ENCODE measurements at places on chromosomes 2 and 18.

DNA sequence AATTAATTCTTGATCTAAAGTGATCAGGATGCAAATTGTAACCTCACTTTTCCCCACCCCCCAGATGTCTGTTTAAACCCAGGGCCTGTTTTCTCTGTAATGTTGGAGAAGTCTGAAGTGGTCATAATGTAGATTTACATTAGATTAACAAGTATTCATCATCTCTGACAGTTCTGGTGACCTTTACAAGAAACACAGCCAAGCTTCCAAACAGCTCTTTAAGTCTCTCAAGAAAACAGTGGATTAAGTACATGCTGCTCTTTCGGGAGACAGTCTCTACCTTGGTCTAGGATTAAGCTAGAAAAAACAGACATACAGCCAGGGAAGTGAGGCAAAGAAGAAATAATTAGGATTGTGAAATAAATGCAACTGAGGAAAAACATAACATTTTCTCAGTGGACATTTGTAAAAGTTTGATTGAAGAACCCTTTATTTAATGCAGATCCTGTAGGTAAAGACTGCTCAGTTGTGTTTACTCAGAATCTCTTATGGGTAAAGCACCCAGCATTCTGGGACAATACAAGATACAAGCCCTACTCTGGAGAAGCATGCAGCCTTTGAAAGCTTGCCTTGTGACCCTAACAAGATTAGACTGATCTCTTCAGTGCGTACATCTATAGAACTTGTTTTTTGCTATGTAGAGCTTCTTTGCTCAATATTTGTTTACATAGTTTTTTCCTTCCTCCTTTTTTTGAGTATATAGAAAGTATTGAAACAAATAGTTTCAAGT lies 203.9 kb downstream of the PHLPP1 start:
- H3K27me3 ChIP-seq: no peaks in the 10 kb centered on the region
- no peak overlapping the region for H3K27ac ChIP-seq
- no peaks in the 10 kb centered on the region for H3K36me3 ChIP-seq
- DNase-seq: no peak
- no peaks in the 10 kb centered on the region for H3K4me1 ChIP-seq
- no peak overlapping the region for H3K4me3 ChIP-seq

- no peak for DNase-seq
- H3K27me3 ChIP-seq: no peaks in the 10 kb centered on the region
- H3K4me3 ChIP-seq: no peak overlapping the region
- no peaks in the 10 kb centered on the region for H3K4me1 ChIP-seq
Observed at GRCh38 chr2:175025946-175026345, 20.8 kb upstream of the CHN1 start.

DNA sequence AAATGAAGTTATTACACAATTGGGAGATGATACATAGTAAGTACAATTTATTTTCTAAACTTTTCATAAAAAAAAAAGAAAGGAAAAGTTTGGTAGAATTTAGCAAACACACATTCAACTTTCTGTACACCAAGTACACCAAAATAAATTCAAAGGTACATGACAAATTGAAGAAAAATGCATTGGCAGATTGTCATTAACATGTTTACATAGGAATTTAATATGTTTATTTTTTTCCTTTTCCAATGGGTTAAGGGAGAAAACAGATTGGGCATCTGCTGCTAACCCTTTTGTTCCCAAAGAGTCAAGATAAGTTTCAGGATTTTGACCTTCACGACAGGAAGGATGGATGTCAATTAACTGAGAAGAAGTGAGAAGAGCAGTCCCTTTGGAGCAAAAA lies 620.4 kb downstream of the XIRP2 start:
- H3K27ac ChIP-seq: no peak overlapping the region
- H3K36me3 ChIP-seq: no peaks in the 10 kb centered on the region
- H3K27me3 ChIP-seq: no peaks in the 10 kb centered on the region

GRCh38 chr2:231296401-231296974 lies 98.1 kb downstream of the ARMC9 start:
- no peaks in the 10 kb centered on the region for H3K27me3 ChIP-seq
- peaks cover 19% of the 10 kb centered on the region for H3K4me1 ChIP-seq
- H3K36me3 ChIP-seq: peaks cover 3% of the 10 kb centered on the region
- no peak overlapping the region for H3K4me3 ChIP-seq
- DNase-seq: peak; percentile 37

- no peaks in the 10 kb centered on the region for H3K4me1 ChIP-seq
- H3K36me3 ChIP-seq: no peaks in the 10 kb centered on the region
- no peak overlapping the region for H3K4me3 ChIP-seq
- no peak overlapping the region for H3K27ac ChIP-seq
- DNase-seq: peak; percentile 62
- no peaks in the 10 kb centered on the region for H3K27me3 ChIP-seq
Observed at GRCh38 chr2:127591221-127591923, 54.6 kb upstream of the GPR17 start.

DNA sequence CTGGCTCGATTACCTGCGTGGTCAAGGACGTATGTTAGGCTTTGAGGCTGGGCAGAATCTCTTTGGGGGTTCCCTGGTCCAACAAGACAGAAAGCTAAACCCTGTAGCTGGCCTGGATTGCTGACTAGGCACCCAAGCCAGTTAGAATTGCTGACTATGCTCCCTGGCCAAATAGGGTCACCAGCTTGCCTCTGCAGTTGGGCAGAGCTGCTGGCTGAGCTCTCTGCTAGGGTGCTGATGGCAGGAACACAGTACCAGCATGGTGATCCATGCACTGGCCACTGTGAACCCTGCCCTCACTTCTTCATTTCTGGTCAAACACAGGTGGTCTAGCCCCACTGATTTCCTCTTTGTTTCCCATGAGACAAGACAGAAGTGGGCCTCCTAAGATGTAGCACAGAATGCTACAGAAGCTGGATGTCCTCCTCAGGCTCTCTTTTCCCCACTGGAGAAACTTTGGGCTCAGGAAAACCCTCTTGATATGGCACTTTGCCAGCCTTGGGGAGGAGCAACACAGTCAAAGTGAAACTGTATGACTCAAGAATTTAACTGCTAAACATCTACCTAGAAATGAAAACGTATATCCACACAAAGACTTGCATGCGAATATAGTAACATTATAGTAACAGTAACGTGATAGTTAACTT lies 20.8 kb downstream of the SP140L start:
- H3K27me3 ChIP-seq: no peaks in the 10 kb centered on the region
- H3K27ac ChIP-seq: no peak overlapping the region
- peaks cover 8% of the 10 kb centered on the region for H3K4me1 ChIP-seq
- no peak for DNase-seq

DNA sequence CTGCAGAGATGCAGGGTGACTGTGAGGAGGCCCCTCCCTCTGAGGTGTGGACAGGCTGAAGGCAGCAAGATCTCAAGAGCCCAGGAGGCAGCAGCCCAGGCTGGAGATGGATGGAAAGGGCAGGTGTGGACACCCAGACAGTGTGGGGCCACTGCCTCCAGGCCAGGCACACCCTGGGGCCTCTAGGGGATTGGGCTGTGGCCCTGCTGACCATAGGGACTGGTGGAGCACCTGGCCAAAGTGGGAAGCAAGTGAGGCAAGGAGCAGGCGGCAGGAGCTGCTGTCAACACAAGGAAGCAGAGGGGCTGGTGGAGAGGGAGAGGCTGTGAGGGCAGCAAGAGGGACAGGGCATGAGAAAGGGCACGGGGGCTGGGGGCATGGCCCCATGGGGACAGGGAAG lies 10.8 kb downstream of the SNED1 start:
- no peaks in the 10 kb centered on the region for H3K36me3 ChIP-seq
- DNase-seq: peak; percentile 17
- H3K27ac ChIP-seq: peak overlapping the region; percentile 69
- no peaks in the 10 kb centered on the region for H3K27me3 ChIP-seq
- peaks cover 24% of the 10 kb centered on the region for H3K4me1 ChIP-seq

GRCh38 chr18:5995626-5996025 lies 100.3 kb upstream of the TMEM200C start:
- no peak overlapping the region for H3K27ac ChIP-seq
- no peak overlapping the region for H3K4me3 ChIP-seq
- no peaks in the 10 kb centered on the region for H3K27me3 ChIP-seq
- H3K36me3 ChIP-seq: no peaks in the 10 kb centered on the region

GRCh38 chr18:48490641-48491293 lies 48.1 kb upstream of the CTIF start:
- H3K4me3 ChIP-seq: no peak overlapping the region
- H3K36me3 ChIP-seq: no peaks in the 10 kb centered on the region
- DNase-seq: no peak
- no peaks in the 10 kb centered on the region for H3K27me3 ChIP-seq
- peaks cover 12% of the 10 kb centered on the region for H3K4me1 ChIP-seq
- no peak overlapping the region for H3K27ac ChIP-seq

- no peaks in the 10 kb centered on the region for H3K36me3 ChIP-seq
- H3K4me1 ChIP-seq: peaks cover 7% of the 10 kb centered on the region
- H3K27me3 ChIP-seq: no peaks in the 10 kb centered on the region
- H3K27ac ChIP-seq: no peak overlapping the region
- H3K4me3 ChIP-seq: no peak overlapping the region
- DNase-seq: no peak
Observed at GRCh38 chr2:233346376-233346775, 7.9 kb upstream of the DGKD start.

- H3K4me3 ChIP-seq: no peak overlapping the region
- no peaks in the 10 kb centered on the region for H3K36me3 ChIP-seq
- no peaks in the 10 kb centered on the region for H3K4me1 ChIP-seq
Observed at GRCh38 chr2:20496076-20496872, 49.4 kb downstream of the RHOB start.

DNA sequence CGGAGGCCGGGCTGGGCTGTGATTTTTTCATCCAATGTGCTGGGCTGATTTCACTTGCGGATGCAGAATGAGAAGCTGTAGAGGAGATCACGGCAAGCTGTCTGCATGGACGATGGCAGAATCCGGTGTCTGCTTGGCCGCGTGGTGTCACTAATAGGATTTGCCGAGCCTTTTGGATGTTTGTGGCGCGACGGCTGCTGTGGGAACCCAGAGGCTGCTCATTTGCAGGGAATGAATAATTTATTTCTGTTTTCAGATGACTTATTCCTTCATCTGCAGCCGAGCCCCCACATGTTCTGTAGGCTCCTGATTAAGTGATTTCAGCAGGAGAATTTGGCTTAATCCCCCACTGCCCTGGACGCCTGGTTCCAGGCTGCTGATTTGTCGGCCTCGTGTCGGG lies 62.6 kb downstream of the ODC1 start:
- H3K4me1 ChIP-seq: peaks cover 93% of the 10 kb centered on the region
- H3K27ac ChIP-seq: peak overlapping the region; percentile 80
- no peak for DNase-seq
- H3K36me3 ChIP-seq: no peaks in the 10 kb centered on the region

GRCh38 chr18:24055878-24056277 lies 41.3 kb downstream of the TTC39C start:
- no peak for DNase-seq
- no peaks in the 10 kb centered on the region for H3K27me3 ChIP-seq
- H3K36me3 ChIP-seq: no peaks in the 10 kb centered on the region
- no peaks in the 10 kb centered on the region for H3K4me1 ChIP-seq
- H3K4me3 ChIP-seq: no peak overlapping the region
- H3K27ac ChIP-seq: no peak overlapping the region

GRCh38 chr18:902229-902628 lies 2.4 kb upstream of the ADCYAP1 start:
- H3K27ac ChIP-seq: no peak overlapping the region
- H3K4me1 ChIP-seq: peaks cover 18% of the 10 kb centered on the region
- H3K4me3 ChIP-seq: no peak overlapping the region
- H3K36me3 ChIP-seq: no peaks in the 10 kb centered on the region
- peaks cover 30% of the 10 kb centered on the region for H3K27me3 ChIP-seq

DNA sequence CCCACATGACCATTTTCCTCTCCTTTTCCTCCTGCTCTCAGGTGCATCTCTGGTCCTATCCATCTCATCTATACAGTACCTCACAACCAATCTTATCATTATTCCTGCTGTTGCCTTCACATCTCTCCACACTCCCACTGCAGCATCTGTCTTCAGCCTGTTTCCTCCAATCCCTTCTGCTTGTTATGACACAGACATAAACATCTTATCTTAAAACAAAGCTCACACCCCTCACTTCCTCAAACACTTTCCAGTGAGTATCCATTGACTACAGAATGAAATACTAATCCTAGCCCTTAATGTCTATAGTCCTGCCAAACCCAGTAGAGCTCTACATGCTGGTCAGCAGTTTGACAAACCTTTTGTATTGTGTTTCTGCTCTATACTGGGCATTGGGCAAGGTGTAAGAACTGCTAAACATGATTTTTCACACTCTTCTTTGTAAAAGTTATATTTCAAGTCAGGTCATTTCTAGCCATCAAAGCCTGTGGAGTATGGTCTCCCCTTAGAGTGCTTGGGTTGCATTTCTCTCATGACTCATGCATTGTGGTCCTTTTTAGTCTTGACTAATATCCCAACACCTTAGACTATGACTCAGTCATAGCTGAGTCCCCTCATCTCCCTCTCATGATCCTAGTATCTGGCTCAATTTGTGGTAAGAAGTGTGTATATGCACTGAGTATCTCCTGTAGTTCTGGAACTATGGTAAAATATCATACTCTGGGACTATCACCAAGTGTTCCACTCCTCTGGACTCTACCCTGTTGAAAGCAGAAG lies 187.0 kb downstream of the CYRIA start:
- H3K4me3 ChIP-seq: no peak overlapping the region
- no peaks in the 10 kb centered on the region for H3K4me1 ChIP-seq
- H3K36me3 ChIP-seq: no peaks in the 10 kb centered on the region
- H3K27ac ChIP-seq: no peak overlapping the region

GRCh38 chr2:162261032-162261945 lies 18.0 kb upstream of the FAP start:
- no peak for DNase-seq
- peak overlapping the region; percentile 53 for H3K27ac ChIP-seq
- no peak overlapping the region for H3K4me3 ChIP-seq
- H3K4me1 ChIP-seq: peaks cover 8% of the 10 kb centered on the region
- no peaks in the 10 kb centered on the region for H3K27me3 ChIP-seq

DNA sequence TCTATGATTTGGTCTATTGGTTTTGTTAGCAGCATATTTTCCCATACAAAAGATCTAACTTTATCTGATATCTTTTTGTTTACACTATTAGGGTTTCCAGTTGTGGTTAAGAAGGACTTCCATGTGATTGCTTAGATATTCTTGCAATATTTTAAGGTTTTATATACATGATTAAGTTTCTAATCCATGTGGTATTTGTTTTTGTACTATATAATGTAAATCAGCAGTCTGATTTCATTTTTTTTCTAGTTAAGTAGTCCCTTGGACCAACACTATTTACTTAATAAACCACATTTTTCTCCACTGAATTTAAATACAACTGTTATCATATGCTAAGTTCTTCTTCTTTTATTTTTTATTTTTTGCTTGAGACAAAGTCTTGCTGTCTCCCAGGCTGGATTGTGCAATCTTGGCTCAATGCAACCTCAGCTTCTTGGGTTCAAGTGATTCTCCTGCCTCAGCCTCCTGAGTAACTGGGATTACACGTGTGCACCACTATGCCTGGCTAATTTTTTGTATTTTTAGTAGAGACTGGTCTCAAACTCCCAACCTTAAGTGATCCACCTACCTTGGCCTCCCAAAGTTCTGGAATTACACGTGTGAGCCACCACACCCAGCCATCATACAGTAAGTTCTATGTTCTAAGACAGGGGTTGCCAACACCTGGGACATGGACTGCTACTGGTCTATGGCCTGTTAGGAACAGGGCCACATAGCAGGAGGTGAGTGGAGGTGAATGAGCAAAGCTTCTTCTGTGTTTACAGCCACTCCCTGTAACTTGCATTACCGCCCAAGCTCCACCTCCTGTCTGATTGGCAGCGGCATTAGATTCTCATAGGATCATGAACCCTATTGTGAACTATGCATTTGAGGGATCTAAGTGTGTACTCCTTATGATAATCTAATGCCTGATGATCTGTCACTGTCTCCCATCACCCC lies 58.5 kb upstream of the RAB27B start:
- H3K27ac ChIP-seq: no peak overlapping the region
- no peaks in the 10 kb centered on the region for H3K27me3 ChIP-seq

Measured in upper lobe of left lung (tissue), 6 donors.